ENCODE measurements at places on chromosomes 3 and 15. TPM values are rescaled to one million over a fixed set of nuclear protein-coding genes. Genes with fewer than 3 reads are reported as not detected.

GOLGA8G gene
- not detected for total RNA-seq

DNA sequence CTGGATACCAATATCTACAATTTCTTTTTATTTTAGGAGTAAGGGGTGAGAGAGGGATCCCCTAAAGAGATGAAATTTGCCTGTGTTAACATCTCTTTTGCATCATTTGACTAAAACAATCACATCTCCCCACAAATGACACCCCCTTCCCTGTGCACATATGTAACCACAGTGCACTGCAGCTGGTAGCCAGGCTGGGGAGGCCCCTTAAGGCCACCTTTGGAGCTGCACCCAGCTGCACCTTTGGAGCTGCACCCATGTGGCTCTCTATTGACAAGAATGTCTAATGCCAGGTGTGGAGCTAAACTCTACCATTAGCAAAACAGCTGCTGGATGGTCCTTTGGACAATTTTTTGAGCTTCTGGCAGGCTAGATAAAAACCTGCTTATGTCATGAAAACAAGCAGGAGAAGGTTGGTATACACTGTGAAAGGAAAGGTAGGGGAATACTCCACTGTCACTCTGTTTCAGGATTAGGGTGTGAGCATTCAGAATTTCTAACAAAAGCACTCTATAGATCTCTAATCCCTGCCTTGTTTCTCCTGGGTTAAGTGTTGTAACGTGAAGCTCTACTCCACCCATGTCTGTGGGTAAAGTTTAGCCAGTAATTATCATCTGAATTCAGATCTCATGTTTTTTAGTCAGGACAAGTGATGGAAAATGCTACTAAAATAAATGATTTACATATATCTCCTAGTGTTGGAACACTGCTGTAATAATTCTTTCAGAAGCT is 52.1 kb downstream of the TFG start:
- DNase-seq = no peak

PTX3 gene
- 219 TPM for total RNA-seq

ZSCAN29 gene
- 12.8 TPM for total RNA-seq

DNA sequence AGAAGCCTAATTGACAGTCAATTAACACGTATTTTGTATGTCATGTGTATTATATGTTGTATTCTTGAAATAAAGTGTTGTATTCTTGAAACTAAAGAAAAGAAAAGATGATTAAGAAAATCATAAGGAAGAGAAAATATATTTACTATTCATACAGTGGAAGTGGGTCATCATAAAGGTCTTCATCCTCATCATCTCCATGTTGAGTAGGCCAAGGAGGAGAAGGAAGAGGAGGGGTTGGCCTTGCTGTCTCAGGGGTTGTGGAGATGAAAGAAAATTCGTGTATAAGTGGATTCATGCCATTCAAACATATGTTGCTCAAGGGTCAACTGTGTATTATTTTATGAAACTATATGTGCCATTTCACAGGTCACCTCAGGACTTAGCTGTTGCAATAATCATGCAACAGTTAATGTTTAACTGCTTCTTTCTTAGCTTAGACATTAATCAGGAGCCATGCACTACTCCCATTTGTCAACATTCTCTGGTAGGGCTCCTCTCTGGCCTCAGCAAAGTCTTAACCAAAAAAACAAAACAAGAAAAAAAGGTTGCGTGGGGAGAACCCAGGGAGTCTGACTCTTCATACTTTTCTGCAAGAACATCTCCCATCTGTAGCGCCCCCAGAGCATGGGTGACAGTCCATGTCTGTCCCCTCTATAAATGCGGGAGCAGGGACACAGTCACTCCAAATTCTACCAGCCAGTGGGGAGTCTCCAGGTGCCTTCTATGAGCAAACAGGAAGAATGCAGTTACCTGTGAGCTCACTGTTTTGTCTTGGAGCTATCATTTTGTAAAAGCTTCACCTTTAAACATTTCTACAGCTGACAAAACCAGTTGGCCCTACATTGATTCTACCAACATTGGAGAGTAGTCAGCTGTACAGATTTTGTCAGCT is 19.9 kb upstream of the LRRC2 start:
- no peak for DNase-seq

GRCh38 chr3:71502066-71502625 is 81.4 kb downstream of the FOXP1 start:
- DNase-seq = no peak

DNA sequence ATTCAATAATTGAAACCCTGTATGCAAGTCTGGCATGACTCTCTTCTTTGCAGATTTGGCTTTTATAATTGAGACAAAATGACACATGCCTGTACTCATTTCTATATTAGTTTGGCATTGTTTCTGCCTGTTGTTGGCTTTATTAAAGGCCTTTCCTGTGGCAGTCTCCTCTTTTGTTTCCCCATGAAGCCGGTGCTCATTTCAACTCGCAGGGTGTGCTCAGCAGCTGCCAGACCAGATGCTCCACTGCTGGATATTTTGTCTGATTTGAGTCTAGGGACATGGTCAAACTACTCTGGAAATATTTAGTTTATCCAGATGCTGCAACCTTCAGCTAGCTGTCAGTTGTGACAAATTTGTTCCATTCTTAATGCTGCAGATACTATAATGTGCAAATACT is 445.3 kb downstream of the NAALADL2 start:
- DNase-seq = no peak

- no peak for DNase-seq
Observed at GRCh38 chr3:171293142-171293782, 166.9 kb downstream of the TNIK start.

GRCh38 chr3:166593776-166594175 is 756.6 kb upstream of the BCHE start:
- no peak for DNase-seq

GRCh38 chr3:24986612-24987011 is 441.5 kb upstream of the RARB start:
- DNase-seq = no peak

DNA sequence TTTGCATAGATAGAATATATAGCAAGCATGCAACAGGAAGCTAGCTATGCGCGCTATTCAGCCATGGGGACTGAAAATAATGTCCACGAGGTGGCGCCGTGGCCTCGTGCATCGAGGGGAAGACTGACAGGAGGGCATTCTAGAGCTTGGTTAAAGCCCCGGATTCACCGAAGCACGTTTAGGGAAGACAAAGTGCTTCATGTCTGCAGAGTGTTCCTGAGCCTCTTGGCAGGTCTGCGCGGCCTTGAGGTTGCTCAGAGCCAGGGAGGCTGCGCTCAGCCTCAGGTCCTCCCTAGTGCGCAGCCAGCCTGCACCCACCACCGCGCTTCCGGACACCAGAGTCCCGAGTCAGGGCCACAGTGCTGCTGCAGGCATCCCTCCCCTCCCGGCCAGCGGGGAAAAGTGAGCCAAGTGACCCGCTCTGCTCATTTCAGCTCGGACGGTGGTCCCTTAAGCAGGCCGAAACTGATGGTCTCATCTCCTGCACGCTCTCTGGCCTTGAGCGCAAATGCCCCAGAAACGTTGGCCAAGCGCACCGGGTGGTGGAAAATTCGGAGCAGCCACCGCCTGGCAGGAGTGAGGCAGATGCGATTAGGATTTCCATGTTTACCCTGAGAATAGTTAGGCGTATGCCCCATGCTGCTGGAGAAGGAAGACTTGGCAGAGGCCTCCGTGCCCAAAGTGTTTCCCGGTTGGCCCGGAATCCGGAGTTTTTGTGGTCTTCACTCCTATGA is 24.8 kb downstream of the GABRA5 start:
- peak; percentile 68 for DNase-seq

ROPN1 gene
- total RNA-seq = not detected

- DNase-seq = no peak
Observed at GRCh38 chr3:194283221-194284006, 67.7 kb downstream of the CPN2 start.

CADPS gene
- total RNA-seq = not detected

- DNase-seq = no peak
Observed at GRCh38 chr15:40128766-40129660, 20.3 kb upstream of the BMF start.

DNA sequence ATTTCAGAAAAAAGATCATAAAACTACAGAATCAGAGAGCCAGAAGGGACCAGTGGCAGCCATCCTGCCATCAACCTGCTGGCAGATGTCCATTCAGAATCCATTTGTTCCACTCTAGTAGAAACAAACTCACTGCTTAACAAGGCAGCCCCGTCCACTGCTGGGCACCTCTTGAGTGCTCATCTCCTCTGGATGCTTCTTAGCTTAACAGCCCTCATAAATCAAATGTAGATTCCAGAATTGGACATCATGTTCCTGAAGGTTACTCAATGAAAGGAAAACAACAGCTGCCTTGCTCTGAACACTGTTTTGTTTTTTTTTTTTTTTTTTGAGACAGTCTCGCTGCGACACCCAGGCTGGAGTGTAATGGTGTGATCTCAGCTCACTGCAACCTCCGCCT is 37.3 kb downstream of the ABCC5 start:
- DNase-seq = no peak

DNA sequence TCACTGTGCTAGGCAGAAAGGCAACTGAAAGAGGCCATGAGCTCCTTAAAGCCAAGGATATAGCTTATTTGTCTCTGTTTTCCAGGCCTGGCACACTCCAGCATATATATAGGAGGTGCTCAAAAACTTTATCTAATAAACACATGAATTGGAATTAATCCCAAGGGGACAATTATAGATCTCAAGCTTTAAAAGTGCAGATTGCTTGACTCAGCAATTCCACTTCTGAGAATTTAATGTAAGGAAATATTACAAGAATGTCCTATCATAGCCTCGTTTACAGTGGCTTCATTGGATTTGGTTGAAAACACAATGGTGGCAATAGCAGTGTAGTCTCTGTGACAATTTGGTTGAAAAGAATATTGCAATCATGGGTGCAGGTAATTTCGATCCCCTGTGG is 267.3 kb downstream of the SHQ1 start:
- DNase-seq = no peak

GRCh38 chr3:44963571-44964325 is 12.2 kb downstream of the ZDHHC3 start:
- DNase-seq = no peak

DNA sequence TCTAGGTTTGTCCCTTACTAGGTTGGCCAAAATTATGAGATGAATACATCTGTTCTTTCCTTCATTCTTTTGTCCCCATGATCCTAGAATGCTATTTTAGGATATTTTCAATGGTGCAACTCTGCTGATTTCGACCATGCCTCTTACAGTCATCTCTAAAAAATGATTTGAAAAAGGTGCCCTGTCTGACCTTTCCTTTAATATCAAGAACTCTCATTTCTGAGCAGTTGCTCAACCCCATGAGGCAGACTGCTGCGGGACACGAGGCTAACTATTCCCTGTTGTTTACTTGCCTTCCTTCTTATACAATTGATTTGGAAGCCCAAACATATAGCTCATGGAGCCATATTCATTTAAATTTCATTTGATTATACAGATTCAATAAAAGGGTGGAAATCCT is 14.6 kb downstream of the PLSCR2 start:
- no peak for DNase-seq

ESYT3 gene
- total RNA-seq = not detected

DNA sequence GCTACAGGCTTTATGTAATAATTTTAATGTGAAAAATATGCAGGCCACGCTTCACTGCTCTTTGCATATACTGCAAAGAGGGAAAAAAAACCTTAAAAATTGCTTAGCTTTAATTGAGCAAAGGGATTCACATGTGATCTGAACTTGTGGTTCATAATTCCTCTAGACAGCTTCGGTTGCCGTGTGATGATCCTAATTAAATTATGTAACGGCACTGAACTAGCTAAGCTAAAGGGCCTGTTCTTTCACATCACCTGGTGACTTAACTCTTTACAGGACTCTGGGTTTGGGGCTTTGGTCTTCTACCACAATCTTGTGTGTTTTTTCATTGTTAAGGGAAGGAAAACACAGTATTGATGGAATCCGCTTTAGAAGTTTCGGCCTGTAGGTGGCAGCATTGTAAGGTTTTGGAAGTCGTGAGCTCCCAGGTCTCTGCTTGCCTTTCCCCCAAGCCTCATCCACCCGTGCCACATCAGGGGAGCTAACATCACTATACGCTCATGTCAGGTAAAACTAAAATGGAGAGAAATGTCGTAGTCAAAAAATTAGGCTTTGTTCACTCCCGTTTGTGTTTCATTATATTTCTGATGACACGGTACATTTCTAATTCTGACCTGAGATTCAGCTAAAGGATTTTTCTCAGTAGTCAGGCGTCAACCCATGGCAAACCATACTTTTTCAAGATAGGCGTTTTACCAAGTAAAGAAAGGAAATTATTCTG is 205.6 kb upstream of the DPH6 start:
- DNase-seq = peak; percentile 51

TMCC1 gene
- total RNA-seq = 23.0 TPM

ALS2CL gene
- total RNA-seq = 5.4 TPM

DNA sequence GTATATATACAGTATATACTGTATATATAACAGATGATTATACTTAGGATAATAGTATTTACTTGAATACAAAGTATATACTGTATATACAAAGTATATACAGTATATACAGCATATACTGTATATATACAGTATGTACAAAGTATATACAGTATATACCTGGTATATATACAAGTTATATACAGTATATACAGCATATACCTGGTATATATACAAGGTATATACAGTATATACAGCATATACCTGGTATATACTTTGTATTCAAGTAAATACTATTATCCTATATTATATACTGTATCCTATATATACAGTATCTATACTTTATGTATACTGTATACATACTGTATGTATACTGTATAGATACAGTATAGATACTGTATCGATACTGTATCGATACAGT is 14.6 kb upstream of the CPOX start:
- no peak for DNase-seq

GRCh38 chr3:106797461-106797860 is 579.8 kb upstream of the CCDC54 start:
- DNase-seq = no peak

DNA sequence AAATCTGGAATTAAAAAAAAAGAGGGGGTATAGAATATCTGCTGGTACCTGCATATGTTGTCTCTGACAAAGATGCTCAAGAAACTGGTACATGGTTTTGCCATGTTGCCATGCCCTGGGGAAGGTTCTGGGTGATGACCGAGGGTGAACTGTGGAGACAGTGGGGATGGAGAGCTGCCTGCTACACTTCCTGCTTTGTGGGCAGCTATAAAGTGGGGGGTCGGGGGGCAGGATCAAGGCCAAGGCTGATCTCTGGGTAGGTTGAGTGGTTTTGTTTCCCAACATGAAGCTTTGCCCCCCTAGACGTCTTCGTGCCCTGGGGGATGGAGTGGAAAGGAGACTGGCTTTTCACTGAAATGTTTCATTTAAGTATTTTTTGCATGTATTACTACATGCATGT is 74.6 kb downstream of the IQSEC1 start:
- no peak for DNase-seq

ACP3 gene
- not detected for total RNA-seq

DNA sequence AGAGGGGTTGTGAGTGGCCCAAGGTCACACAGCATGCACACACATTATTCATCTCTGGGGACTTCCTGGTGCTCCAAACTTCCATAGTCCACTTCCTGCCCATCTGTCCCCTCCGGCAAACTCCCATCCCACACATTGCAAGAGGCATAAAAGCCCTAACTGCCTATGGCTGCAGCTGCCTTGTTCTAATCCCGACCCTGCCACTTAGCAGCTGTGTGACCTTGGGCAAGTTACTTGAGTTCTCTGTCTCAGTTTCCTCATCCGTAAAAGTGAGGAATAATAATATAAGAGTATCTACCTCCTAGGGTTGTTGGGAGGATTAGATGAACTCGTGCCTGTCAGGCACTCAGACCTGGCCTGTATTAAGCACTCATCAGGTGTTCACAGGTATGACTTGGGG is 84.2 kb downstream of the SMAD6 start:
- DNase-seq = no peak

Data from dermis microvascular lymphatic vessel endothelial cell (primary cell).